ENCODE measurements at places on chromosomes 5 and 9.

DNA sequence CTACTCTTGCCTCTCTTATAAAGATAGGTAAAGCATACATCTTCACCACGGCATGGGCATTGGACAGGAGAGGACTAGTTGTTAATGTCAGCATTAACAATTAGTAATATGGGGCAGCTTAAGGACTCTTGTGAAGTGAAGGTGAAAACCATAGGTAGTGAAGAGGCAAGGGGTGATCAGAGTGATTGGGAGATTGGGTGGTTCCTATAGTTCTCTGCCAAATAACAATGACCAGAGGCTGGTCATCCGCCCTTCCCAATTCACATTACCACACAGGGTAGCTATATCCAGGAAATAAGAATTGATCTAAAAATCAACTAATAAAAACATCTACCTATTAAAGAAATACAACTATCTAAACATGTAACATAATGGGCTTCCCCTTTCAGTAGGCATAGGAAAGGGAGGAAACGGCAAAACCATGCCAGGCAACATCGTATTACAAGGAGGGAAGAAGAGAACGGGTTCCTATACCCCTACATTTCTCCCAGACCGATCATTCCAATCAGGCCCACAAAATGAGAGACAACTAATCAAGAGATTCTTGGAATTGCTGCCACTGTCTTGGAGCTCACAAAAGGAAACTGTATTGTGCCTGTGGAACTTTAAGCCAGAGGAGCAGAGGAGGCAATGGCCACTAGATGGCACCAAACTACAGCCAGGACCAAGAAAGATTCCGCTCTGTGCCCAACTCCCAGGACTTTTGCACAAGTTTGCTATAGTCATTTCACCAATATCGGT is 121.6 kb downstream of the FBXL17 start:
- DNase-seq: peak; percentile 88

DNA sequence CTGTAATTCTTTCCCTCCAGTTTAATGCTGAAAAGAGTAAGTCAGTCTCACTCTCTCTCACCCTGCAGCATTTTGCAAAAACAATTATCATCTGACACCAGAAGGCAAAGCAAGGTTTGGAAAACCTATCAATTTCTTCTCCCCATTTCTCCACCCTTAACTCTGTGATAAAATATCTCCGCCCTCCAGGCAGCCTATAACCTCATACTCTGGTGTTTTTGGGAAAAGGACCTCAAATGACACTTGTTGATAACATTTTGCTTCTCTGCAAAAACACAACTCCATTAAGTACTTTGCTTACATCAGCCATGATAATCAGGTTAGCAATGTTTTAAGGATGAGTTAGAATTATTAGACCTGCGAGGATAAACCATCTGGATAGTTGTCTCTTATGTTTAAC is 2.3 kb downstream of the ANKH start:
- DNase-seq: no peak

- no peak for DNase-seq
These were observed 11.6 kb downstream of the RPL37 start for GRCh38 chr5:40823459-40823858.

GRCh38 chr9:4297151-4297785 is 2.6 kb downstream of the GLIS3 start:
- peak; percentile 37 for DNase-seq

DNA sequence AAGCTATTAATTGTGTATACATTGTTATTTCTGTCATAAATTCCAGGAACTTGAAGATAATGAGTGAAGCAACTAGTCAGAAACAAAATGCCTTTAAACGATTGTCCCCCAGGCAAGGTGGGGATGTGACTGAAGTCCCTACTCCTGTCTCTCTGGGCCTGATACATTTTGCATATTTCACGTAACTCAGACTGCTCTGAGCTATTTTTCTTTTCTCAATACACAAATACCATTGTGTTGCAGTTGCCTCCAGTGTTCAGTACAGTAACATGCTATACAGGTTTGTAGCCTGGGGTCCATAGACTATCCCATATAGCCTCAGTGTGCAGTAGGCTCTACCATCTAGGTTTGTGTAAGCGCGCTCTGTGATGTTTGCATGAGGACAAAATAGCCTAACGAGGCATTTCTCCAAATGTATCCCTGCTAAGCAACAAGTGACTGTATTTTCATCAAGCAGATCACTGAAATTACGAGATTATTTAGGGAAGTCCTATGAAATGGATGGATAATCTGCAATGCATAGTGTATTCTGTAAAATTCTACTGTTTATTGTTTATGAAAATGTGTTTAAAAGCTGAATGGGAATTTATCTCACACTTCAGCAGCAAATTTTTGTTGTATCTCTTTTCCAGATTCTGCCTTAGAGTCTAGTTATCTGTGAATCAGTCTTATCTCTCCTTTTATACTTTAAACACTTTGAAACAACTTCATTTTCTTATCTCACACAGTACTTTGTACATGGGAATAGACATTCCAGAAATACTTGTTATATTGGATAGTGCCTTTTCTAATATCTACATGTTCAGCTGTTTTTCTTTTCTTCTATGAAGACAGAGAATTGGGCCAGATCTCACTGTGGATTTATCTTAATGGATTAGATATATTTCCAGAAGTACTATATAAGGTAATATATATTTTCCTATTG is 150.5 kb downstream of the CD180 start:
- no peak for DNase-seq
